ENCODE measurements at places on chromosomes 5 and 9.

DNA sequence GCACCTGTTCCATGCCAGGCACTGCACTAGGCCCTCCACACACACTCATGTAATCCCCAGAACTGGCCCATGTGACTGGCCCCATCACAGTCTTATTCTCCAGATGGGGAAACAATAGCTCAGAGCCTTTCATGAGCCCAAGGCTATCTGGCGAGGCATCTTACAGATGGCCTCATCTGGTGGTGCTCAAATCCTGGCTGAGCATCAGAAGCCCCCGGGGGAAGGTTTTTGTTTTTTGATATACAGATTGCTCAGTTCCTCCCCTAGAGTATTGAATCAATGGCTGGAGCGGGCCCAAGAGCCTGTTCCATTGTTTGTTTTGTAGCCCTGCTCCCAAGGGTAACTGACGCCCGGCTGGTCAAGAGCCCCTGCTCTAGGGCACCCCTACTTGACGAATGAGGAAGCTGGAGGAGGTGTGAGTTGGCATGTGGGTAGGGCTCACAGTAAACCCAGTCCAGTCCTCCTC lies 145.3 kb upstream of the RAPGEF1 start:
- DNase-seq = peak; percentile 25

- no peak for DNase-seq
Measured at GRCh38 chr5:93141969-93142368, 439.1 kb downstream of the NR2F1-AS1 start.

- peak; percentile 26 for DNase-seq
Measured at GRCh38 chr5:71922584-71923106, 184.6 kb upstream of the MAP1B start.

- DNase-seq = no peak
Measured at GRCh38 chr5:177459357-177459756, 12.7 kb downstream of the PRR7 start.

DNA sequence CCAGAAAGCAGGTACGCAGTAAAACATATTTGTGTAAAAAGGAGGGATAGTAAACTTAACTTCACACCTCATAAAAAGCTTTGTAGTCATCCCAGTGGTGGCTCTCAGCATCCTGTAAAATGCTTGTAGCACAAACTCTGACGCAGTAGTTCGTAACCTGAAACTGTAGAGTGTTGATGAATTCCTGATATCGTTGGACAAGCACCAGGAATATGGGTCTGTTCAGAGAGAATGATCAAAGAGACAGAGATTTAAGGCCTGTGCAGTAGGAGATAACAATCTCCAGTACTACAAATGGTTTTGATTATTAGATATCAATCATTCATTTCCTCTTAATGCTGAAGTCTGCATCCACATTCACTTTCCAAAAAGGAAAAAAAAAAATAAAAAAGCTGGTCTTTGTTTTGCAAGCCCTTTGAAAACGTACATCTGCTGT lies 148.5 kb downstream of the KIAA0825 start:
- no peak for DNase-seq

DNA sequence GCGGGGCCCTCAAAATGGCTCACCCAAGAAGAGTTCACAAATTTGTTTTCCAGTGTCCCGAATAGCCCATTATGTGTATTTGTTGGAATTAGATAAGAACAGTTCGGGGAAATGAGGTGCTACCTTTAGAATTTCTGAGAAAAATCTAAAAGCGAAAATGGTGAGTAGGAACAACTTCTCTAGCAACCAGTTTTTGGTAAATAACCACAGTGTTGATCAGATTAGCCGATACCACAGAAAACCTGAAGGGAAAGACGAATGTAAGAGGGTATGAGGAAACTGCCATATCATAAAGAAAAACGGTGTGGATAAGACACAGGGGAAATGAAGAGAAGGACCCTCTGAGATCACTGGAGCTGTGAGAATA lies 31.0 kb downstream of the ADAM19 start:
- no peak for DNase-seq

GRCh38 chr5:108271127-108271526 lies 110.8 kb downstream of the FBXL17 start:
- no peak for DNase-seq

- DNase-seq = no peak
Measured at GRCh38 chr5:100249211-100249883, 285.8 kb upstream of the FAM174A start.

DNA sequence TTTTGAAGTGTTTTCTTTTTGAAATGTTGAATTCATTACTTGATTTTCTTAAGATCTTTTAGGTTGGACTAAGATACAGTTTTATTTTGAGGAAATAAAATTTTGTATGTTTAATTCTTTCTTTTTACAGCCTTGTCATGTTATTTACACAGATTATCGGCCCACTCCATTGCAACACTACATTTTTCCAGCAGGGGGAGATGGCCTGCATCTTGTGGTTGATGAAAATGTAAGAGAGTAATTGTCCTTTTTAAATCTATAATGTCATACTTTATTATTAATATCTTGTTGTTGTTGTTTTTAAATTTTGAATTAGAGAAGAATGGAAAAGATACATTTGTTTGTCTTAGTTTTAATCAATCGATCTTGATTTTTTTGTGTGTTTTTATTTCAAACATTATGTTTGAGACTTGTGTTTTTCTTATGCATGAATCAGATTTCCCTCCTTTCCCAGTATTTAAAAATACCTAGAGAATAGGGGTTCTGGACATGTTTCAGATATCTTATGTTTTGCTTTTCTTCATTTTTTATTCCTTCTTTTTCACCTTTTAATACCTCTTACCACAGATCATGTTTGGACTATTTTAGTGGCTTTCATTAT lies 36.7 kb downstream of the MTREX start:
- DNase-seq = peak; percentile 67

DNA sequence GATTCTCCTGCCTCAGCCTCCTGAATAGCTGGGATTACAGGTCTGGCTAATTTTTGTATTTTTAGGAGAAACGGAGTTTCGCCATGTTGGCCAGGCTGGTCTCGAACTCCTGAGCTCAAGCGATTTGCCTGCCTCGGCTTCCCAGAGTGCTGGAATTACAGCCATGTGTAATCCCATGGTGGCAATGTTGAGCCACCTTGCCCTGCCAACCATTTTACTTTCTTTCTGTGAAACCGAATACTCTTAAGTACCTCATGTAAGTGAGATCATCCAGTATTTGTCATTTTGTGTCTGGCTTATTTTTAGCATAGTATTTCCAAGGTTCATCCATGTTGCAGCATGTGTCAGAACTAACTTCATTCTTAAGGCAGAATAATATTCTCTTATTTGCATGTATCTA lies 8.2 kb downstream of the PRRC2B start:
- no peak for DNase-seq

DNA sequence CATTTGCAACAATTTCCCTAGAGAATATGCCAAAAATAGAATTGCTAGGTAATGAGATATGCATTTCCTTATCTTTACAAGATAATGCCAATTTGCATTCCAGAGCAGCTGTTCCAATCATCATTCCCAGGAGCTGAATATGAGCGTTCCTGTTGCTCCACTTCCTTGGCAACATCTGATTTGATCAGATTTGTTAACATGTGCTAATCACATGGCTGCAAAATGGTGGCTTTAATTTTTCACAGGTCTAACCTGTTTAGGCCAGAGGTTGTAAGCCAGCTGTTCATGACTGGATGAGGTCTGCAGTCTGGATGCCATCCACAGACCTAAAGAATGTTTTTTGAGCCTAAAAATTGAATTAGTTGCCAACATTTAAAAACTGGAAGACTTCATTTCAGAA lies 220.7 kb upstream of the IL12B start:
- no peak for DNase-seq
